Skeletal muscle cell (primary cell): ENCODE measurements at places on chromosomes 2 and 18.

DNA sequence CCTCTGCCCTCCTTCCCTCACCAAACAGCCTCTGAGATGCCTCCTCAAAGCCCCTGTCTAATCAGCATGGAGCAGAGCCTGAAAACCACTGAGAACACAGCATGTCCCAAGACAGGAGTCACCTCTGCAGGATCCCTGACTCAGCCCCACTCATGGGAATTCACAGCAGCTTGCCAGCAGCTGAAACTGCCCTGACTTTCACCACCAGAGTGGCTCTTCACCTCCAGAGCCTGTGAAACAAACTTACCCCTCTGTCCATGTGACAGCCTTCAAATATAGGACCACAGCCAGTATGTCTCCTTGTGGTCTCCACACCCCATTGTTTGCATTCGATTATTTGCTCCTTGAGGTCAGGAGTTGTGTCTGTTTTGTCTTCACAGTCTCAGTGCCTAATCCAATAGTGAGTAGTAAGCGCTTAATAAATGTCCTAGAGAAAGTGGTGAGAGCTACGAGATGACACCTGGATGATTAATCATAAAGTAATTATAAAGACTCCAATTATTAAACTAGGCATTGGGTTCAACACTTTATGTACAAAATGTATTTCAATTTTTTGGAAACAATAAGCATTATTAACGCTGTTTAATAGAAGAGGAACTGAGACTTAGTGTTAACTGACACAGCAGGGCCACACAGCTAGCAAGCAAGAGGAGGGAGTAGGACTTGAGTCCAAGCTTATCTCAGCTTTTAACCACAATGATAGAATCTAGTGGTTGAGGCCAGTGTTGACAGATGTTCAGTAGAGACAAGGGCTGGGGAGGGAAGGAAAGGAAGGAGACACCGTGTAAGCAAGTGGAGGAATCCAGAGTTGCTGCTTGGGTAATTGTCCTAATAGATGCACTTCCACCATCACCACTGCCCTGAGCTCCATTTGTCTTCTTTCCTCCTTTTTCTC is 358.7 kb upstream of the TNP1 start:
- no peak for DNase-seq

GRCh38 chr2:163735685-163736432 is at the start of gene FIGN:
Gene FIGN, minus strand, starts transcription at chr2:163736008. Its CDS starts 1,081 bp downstream, at chr2:163734927.
- DNase-seq = peak; percentile 54

DNA sequence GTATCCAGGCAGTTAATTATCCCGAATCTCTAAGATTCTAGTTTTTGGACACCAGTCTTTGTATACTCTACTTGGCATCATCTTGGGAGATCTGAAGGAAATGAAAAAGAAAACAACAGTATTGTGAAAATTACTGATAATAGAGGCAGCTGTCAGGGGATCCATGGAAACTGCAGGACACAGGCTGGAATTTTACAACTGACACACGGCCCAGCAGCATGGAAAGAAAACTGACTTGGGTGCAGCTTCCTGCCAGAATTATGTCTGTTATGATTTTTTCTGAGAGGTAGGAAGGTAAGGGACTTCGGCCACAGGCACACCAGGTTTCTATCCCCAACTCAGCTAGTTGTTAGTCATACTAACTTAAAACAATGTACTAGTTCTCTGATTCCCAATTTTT is 57.7 kb upstream of the ERBB4 start:
- DNase-seq = no peak

DNA sequence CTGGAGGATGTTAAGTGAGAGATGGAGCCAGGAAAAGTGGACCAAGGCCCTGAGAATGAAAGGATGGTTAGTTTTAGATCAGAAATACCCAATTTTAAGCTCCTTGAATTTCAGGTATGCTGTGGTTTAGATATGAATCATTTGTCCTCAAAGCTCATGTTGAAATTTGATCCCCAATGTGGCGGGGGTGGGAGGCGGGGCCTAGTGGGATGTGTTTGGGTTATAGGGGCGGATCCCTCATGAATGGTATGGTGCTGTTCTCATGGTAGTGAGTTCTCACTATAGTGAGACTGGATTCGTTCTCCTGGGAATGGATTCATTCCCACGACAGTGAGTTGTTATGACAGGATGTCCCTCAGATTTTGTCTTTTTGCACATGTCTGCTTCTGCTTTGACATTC is 11.4 kb downstream of the MYO5B start:
- peak; percentile 17 for DNase-seq

- DNase-seq = no peak
Observed at GRCh38 chr18:79935499-79935898, 16.0 kb downstream of the SLC66A2 start.

DNA sequence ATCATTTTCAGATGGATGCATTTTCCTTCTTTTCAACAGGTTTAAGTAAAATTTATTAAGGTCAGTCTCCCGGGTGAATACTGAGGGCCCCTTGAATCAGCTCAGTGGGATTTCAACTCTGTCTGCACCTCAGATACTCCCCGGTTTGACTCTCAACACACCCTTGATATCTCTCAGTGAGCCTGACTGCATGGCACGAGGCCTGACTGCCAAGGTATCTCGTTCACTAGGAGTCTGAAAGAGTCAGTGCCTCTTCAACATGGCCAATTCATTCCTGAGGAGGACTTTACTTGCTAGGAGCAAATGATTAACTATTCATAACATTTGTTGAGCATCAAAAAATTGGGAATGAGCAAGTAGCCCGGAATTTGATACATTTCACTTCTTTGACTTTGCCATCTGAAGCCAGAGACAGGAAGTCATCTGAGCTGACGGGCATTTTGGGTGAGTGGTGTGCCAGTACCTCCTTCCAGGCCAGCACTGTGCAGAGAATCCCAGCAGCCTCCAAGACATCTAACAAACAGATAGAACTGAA is 81.0 kb downstream of the VAPA start:
- no peak for DNase-seq

- DNase-seq = no peak
Observed at GRCh38 chr2:179106342-179106675, 56.4 kb upstream of the CCDC141 start.

- DNase-seq = no peak
Observed at GRCh38 chr2:8669157-8669817, 12.6 kb upstream of the ID2 start.

DNA sequence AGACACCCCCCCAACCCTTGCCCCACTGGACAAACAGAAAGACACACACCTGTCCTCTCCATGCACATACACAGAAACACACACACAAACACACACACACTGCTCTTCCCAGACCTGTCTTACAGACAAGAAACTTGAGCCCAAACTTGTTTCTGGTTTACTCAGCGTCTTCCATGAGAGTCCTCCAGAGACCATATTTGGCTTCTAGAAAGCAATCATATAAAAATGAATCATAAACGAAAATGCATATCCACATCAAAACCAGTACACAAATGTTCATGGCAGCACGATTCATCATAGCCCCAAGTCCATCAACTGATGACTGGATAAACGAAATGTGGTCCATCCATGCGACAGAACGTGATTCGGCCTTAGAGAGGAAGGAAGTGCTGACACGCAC is 84.2 kb upstream of the ASAP2 start:
- DNase-seq = no peak

GRCh38 chr2:212282671-212283261 is 255.8 kb downstream of the ERBB4 start:
- DNase-seq = no peak

GRCh38 chr2:156118753-156119416 is 213.6 kb downstream of the NR4A2 start:
- no peak for DNase-seq

DNA sequence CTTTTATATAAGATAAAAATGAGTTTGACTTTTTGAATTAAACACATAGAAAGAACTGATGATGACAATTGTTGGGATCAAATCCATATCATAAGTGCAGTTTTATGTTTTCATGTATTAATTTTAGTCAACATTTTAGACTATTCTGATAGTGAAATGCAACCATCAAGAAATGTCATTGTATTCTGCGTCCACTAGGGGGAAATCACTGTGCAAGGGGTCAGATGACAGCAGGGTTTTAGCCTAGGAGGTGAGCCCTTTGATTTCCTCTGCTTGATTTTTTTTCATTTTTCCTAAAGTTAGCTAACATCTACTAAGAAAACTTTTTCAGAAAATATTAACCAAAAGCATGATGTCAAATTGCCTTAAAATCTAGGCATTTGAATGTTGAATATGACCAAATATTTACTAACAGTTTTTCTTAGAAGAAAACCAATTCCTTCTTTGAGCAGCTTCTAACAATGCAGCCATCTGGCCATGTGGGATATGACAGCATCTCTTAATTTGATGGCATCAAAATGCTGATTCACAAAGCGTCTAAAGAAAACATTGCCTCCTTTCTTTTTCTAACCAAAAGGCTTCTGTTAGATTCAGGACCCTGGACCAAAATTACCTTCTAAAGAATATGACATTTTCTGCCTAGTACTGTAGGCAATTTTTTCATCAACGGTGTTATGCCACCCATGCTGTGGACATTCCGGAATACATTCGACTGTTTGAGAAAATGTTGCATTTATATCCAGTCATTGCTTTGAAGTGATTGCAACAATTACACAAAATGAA is 141.5 kb downstream of the SPHKAP start:
- DNase-seq = no peak

DNA sequence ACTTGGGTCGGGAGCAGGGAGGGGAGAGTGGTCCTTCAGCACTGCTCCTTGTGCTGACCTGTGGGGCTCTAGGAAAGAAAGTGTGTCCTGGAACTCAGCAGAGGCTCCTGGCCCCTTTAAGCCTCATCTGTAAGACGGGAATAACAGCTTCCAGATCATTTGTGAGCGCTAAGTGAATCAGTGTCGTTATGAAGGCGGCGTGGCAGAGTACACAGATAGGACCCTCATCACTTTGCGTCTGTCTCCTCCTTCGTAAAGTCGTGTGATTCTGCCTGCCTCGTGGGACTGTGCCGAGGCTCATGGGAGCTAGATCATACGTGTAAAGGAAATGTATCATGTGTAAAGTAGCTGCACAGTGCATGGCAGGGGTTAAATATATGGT is 18.6 kb downstream of the COLEC11 start:
- DNase-seq = no peak

- DNase-seq = no peak
Observed at GRCh38 chr2:216633616-216634369, 573 bp downstream of the IGFBP2 start.

GRCh38 chr18:11284811-11285210 is 135.4 kb upstream of the PIEZO2 start:
- no peak for DNase-seq

DNA sequence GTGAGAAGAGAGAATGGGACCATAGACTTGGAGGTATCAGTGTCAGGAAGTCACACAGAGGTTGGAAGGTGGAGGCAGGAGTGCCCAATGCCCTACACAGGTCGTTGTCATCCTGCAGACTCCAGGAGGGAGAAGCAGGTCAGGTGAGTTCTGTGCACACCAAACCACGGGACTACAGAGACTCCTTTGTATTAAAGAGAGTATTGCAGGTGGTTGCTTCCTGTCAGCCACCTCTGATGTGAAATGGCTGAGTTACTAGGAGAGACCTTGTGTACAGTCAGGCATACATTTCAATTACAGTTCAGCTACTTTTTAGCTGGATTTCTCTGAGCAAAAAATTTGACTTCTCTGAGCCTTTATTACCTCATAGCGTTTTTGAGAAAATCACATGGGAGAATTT is 51.6 kb downstream of the SPP2 start:
- DNase-seq = no peak

- no peak for DNase-seq
Observed at GRCh38 chr18:21513292-21513691, 87.2 kb downstream of the ESCO1 start.

- DNase-seq = peak; percentile 49
Observed at GRCh38 chr2:216918088-216918680, 58.3 kb upstream of the TNP1 start.

- no peak for DNase-seq
Observed at GRCh38 chr18:7358989-7359726, 128.3 kb downstream of the LRRC30 start.

GRCh38 chr2:199455545-199456382 is 2.0 kb downstream of the SATB2 start:
- no peak for DNase-seq

DNA sequence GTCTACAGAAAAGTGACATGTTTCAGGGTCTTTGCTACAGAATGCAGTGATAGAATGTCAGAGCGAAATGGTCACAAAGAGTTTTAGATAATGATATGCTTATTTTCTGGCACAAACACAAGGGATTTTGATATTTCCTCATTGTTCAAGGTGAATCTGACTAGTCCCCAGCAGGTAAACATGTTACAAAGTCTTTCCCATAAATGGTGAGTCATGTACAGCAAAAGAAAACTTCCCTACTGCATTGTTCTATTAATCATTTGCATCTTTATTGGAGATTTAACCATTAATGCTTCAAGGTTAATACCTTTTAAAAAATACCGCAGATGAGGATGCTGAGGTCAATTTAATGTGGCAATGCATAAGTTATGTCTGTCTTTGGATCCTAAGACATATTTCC is 19.1 kb upstream of the TRIB2 start:
- no peak for DNase-seq

GRCh38 chr2:199509403-199509802 is 51.7 kb upstream of the SATB2 start:
- no peak for DNase-seq

DNA sequence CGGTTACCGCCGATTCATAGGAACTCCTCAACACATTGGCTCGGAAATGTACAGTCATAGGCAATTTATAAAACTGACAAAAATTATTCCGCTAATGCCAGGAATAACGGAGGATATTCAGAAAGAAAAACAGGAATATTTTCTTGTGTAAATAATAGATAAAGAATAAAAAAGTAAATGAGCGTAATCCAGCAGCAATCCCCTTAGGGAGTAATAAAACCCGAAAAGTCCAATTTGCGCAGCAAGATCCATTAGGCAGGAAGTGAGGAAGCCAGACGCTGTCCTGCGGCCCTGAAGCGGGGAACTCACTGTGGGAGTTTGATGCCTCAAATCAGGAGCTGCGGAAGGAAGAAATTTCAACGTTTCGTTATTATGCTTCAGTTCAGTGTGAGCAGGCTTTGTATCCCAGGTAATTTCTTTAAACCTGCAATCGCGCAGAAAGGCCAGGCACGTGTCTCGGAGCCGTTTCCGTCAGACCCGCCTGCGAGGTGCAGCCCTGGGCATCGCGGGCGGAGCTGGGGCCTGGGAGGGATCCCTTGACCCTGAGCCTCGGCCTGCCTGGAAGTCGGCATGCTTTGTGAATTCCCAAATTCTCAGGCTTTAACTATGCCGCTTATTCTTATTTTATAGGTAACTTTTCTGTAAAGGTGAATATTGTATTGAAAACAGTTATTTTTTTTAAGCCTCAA is 180.9 kb upstream of the ALKAL2 start:
- DNase-seq = no peak

GRCh38 chr2:161417438-161418274 is 1.6 kb downstream of the TBR1 start:
- no peak for DNase-seq

- DNase-seq = no peak
Observed at GRCh38 chr2:235054475-235054874, 102.7 kb downstream of the SH3BP4 start.

DNA sequence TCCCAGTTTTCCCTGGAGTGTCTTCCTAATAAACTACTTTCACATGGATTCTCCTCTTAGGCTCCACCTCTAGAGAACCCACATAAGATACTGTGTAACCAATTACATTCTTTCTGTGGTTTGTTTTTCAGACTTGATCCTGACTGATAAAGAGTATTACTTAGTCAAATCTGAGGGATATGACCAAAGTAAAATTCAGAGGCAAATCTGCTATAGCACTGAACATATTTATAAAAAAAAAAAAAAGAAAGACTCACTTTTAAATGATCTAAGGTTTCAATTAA is 13.9 kb downstream of the CKAP2L start:
- DNase-seq = no peak

GRCh38 chr18:45102863-45103262 is 422.2 kb downstream of the SETBP1 start:
- no peak for DNase-seq
